Activated T-cell treated with anti-CD3 and anti-CD28 coated beads for 4 hours (primary cell): ENCODE measurements at places on chromosomes 2 and 18.

DNA sequence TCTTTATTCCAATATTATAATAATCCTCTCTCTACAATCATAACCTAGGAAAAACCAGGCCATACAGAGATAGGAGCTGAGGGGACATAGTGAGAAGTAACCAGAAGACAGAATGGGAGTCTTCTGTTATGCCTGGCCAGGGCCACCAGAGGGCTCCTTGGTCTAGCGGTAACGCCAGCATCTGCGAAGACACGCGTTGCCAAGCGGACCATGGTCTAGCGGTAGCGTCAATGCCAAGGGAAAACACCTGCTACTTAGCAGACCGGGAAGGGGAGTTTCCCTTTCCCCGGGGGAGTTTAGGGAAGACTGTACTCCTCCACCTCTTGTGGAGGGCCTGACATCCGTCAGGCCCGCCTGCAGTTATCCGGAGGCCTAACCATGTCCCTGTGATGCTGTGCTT, 36.6 kb downstream of the ARL6IP6 start:
- no peak for DNase-seq

DNA sequence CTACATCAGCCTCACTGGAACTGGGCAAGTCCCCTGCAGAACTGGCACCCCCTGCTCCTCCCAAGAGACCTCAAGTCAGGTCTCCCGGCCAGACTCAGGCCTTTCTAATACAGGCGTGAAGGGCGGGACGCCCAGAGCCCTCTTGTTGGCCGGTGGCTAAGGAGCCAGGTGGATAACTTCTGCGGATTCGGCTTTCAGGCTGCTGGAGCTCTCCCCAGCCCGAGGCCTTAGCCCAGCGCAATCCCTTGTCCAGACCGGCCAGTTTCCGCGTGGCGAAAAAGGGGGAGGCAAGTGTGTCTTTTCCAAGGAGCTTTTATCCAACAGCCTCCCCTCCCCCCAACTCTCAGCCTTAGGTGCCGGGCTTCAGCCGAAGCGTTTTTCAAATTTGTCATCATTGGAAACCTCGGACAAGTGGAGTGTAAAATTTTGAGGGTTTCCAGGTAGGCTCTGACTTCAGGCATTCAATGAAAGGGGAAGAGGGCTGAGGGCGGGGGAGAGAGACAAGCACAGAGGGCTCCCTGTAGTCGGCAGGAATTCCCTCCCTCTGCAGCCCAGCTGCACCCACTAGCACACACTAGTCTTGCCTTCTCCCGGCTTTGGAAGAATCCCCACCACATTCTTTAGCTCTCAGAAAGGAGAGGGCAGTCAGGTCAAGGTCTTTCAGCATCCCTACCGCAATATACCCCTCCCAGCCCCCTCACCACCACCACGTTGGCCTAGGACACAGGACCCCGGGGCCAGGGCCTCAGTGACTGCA, 9.5 kb upstream of the SATB2 start:
- DNase-seq, result no peak

GRCh38 chr2:25491003-25491696, 149.4 kb upstream of the DNMT3A start:
- DNase-seq, result no peak

DNA sequence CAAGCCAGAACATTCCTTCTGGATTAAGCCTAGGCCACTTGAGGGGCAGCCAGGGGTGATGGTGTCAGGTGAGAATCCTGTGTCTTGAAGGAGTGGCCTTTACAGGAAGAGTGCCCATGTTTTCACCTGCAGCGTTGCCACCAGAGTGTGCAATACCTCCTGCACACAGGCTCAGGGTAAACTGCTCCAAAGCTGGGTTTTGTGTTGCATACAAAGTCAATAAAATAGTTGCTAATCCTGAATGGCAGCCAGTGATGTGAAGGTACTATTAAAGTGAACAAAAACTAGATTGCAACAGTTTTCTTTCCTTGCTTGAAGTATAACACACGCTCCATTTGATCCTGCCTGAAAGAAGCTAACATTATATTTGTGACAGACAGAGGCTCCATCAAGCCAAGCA, 64.4 kb upstream of the NRP2 start:
- no peak for DNase-seq

- DNase-seq, result no peak
Observed at GRCh38 chr2:11955314-11955713, 208.9 kb downstream of the LPIN1 start.

DNA sequence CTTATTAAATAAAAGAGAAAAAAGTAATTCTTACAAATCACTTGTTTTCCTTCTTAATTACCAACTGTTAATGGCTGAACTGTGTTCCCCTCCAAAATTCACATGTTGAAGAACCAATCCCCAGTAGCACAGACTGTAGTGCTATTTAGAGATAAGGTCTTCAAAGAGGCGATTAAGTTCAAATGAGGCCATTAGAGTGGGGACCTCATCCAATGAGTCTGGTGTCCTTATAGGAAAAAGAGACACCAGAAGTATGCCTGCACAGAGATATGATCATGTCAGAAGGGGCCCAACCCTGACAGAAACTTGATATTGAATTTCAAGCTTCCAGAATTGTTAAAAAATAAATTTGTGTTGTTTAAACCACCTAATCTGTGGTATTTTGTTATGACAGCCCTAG, 89.8 kb downstream of the MEMO1 start:
- DNase-seq, result no peak
